ENCODE measurements at places on chromosomes 4 and X.

DNA sequence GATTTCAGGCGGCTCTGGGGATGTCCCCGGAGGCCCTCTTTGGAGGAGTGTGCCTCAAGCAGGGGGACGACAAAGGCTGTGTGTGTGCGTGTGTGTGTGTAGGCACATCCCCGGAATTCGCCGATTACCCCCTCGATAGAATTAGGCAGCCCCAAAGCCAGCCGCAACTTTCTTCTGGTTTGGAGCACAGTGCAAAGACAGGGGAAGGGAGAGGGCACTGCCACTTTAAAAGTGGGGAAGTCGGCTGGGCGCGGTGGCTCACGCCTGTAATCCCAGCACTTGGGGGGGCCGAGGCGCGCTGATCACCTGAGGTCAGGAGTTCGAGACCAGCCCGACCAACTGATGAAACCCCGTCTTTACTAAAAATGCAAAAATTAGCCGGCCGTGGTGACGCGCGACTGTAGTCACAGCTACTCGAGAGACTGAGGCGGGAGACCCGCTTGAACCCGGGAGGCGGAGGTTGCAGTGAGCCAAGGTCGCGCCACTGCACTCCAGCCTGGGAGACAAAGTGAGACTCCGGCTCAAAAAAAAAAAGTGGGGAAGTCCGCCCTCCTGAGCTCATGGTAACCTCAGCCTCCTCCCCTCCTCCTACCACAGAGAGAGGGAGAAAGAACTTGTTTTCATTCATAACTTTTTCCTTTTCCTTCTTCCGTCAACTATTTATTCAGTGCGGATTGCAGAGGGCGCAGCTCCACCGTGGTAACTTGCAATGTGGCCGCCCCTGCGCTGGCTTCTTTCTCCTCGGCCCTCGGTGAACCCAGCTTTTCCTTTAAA is 2.4 kb downstream of the SPRY1 start:
- peak; percentile 50 for DNase-seq

GRCh38 chrX:122422547-122422946 is 761.5 kb upstream of the GRIA3 start:
- DNase-seq, result no peak

DNA sequence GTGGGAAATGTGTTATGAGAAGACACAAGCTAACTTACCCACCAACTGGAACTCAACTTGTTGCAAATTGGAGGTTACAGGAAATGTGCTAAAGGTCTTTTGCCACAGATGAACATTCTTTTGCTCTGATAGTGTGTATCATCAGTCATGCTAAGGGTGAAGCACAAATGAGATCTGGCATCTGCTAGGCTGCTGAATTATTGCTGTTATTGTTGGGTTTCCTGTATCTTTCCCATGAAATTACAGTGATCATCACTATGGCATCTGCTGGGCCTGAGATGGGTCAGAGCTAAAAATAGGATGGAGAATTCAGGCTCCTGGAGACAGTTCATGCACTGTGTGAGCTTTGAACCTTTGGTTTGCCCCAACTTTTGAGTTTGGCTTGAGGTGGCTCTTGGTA is 124.5 kb downstream of the NPNT start:
- DNase-seq, result no peak

DNA sequence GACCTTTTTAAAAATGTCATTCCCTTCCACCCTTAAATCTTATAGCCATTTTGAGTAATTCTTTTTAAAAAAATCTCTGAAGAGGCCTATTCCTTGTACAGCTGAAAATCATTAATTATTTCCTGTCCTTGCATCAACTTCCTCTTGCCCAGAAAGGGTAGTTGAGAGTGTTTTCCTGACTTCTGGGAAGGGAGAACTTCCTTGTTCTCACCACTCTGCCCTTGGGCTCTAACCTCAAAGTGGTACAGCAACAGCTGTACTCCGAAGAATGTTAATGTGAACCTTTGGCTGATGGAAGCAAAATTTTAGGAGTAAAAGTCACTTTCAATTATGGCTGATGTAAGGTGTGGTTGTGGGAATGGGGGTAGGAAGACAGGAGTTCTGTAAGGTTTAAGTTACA is 15.1 kb upstream of the FABP2 start:
- no peak for DNase-seq

- DNase-seq, result no peak
Observed at GRCh38 chr4:1988327-1988724, 20.4 kb downstream of the NELFA start.

- DNase-seq, result no peak
Observed at GRCh38 chr4:54709400-54709799, 51.6 kb downstream of the KIT start.

GRCh38 chr4:80507077-80507476 is 171.5 kb downstream of the CFAP299 start:
- no peak for DNase-seq

GRCh38 chr4:125091-125771 is 930 bp downstream of the ZNF718 start:
- peak; percentile 60 for DNase-seq

DNA sequence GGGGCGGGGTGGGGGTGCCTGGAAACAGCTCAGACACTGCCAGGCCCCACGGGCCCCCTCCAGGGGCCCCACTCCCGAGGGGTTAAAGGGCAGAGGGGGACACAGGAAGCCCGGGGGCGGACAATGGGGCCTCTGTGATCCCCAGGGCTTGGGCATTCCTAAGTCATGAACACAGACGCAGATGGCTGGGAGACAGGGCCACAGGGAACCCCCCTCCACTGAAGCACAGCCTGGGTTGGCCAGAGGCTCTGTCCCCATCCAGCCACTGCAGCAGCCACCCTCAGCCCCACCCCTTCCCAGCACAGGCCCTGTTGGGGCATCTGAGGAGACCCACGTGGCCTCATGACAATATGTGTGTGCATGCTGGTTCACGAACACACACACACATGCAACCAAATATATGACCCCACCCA is 3.9 kb downstream of the L1CAM start:
- no peak for DNase-seq

DNA sequence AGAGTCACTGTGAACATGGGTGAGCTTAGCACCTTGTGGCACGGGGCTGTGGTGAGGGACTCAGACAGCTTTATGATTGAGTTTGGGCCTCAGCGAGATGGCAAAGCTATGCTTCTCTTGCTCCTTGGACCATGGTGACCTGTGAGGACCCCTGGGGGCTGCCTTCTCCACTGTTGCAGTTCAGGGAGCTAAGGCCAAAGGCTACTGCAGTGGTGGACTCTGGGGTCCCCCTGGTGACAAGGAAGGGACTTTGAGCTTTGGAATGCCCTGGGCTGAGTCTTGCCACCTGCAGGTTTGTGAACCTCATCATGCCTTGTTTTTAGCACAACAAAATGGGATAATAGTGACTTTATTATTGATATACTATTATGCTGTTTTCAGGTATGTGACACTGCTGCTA is 36.5 kb downstream of the TBL1X start:
- no peak for DNase-seq

DNA sequence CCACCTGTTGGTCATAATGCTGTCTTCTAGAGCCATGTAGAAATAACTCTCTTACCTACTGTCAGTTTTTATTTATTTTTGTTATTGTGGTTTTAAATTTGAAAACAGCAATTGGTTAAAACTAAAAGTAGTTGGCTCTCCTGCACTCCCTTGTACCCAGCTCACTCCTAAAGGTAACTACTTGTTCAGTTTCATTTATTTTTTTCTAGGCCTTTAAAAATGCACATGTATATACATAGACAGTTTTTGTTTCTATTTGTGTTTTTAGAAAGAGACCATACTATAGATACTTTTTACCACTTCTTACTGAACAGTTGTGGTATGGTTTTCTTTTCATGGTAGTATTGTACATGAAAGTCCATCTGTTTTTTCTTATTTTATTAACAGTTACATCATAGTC is 16.8 kb downstream of the SMAD1 start:
- DNase-seq, result no peak
